ENCODE measurements at places on chromosomes 3 and 15. TPM values are rescaled to one million over a fixed set of nuclear protein-coding genes. Genes with fewer than 3 reads are reported as not detected.

Gene HMG20A
- polyA plus RNA-seq: 13.9 TPM

Gene TMEM158
- polyA plus RNA-seq: 0.37 TPM

Gene KLHL40
- 0.51 TPM for polyA plus RNA-seq

Gene SLC24A5
- polyA plus RNA-seq: not detected

Gene IMPG2
- 0.04 TPM for polyA plus RNA-seq

Gene DNAJA4
- 226 TPM for polyA plus RNA-seq

Gene UCN2
- polyA plus RNA-seq: 0.06 TPM

Gene TGM5
- polyA plus RNA-seq: 0.10 TPM

Gene P4HTM
- 25.8 TPM for polyA plus RNA-seq

Gene NLGN1
- polyA plus RNA-seq: 0.88 TPM

Gene KCNH8
- 0.07 TPM for polyA plus RNA-seq

- DNase-seq: no peak
These were observed 46.0 kb upstream of the SMAD6 start for GRCh38 chr15:66655997-66656396.

GRCh38 chr15:71337197-71337845 is 222.1 kb downstream of the THSD4 start:
- DNase-seq: no peak

DNA sequence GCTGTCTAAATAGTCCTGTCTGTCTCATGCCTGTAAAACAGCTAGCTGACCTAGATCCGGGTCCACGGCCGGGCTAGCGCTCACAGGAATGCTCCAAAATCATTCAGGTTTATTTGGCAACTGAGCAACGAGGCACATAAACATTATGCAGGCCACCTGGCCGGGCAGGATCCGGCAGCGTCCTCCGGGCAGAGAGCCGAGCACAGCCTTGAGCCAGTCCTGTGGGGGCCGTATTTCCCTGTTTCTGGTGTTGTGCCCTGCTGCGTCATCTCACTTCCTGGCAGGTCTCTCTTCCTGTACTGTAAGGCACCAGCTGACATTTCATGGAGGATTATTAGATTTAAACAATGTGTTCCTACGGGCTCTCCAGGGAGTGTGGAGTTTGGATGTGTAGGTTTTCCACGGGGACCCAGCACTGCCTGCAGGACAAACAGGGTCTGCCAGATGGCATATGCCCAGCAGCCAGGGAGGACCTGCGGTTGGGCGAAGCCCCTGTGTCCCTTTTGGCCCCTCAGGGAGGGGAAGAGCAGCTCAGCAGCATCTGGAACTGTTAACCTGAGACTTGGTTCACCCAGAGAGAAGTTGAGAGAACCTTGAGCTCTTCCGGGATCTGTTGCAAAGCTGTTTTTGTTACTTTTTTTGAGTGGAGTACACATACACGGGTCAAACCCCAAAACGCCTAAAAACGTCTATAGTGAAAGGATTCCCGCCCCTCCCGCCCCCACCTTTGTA is 16.6 kb upstream of the LRRK1 start:
- peak; percentile 85 for DNase-seq

DNA sequence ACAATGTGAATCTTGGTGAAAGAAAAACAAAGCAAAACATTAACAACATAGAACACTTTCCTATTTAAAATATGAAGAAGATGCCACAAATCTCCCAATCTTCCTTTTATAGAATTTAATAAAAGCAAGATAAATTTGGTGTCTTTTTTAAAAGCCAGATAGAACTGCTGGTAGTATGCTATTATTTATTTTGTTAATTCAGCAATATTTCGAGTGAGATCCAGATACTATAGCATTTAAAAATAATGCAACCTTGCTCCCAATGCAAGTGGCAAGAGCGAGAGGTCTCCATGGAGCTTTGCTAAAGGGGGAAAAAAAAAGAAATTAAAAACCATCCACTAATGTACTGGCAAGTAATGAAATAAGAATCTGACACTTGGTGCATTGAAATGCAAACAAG is 121.8 kb downstream of the IL20RB start:
- DNase-seq: no peak

- no peak for DNase-seq
These were observed 24.5 kb downstream of the MAP2K1 start for GRCh38 chr15:66411190-66411589.

DNA sequence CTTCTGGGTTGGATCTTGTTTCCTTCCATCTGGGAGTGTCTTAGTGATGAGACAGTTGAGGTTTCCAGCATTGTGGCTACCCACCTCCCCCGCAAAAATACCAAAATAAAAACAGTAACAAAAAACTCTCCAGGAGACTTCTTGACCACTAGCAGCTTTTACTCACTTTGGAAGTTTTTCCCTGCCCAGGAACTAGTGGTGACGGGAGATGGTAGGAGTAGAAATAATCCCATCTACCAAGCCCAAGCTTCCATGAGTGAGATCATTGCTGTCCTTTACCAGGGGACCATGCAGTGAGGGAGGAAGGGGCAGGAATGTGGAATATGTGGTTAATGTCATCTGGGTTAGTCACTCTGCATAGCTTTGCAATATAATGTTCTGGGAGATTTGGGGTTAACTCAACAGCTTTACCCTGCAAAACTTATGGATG is 187.7 kb downstream of the ITPR1 start:
- no peak for DNase-seq

DNA sequence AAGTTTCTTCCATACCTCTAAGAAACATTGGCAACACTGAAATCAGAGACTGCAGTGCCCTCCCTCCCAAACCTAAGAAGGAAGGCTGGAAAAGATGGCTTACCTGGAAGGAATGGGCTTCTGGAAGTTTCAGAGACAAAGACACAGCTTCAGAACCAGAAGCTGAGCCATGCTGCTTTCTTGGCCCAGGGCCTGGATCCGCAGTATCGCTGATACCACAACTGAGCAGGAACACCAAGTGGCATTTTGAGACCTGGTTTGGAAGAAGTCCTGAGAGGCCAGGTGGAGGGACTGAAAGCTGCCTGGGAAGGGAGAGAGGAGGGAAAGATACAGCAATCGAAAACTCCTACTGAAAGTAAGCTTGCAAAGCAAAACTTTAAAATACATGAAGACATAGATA is 19.8 kb downstream of the GPR160 start:
- no peak for DNase-seq

DNA sequence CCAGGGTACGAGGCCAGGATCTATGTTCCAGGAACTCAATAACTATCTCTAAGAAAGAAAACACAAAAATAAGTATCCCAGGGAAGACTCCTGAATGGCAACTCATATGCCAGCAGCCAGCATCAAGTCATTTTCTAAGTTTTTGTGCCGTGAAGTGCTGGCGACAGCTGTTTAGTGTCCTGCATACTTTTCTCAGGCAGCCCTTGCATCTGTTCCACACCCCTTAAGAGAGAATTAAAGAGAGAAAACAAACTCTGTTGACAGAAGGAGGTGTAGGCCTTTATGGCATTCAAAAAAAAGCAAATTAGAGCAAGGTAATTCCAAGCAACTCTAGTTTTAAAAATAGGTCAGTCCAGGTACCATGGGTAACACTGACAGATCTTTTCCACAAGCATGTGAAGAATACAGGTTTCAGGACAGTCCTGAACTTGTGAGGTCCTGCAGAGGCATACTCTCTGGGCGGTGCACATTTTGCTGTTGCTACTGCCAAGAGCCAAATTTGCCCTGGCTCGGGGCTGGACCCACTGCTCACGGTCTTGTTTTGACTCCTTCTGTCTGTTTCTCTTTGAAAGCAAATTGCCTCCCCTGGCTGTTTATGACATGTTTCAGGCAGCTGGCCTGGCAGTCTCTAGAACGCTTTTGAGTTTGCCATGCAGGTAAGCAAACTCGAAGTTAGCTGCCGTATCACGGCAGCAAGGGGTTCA is 252.1 kb upstream of the ADAMTS9 start:
- DNase-seq: no peak

DNA sequence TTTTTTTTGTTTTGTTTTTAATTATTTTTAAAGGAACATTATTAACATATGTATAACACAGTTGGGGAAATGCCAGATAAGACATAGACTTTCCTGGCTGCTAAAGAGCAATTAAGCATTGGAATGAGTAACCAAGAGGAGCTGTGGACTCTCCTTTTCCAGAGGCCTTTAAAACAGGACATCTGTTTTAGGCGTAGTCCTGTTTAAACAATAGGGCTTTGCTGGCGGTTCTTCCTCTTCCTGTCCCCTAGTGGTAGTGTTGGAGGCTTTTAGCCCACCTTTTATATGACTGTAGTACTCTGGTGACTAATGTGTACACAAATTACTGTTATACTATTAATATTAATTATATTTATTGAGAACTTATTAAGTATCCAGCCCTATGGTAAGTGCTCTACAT is 81.9 kb downstream of the PPARG start:
- peak; percentile 44 for DNase-seq

DNA sequence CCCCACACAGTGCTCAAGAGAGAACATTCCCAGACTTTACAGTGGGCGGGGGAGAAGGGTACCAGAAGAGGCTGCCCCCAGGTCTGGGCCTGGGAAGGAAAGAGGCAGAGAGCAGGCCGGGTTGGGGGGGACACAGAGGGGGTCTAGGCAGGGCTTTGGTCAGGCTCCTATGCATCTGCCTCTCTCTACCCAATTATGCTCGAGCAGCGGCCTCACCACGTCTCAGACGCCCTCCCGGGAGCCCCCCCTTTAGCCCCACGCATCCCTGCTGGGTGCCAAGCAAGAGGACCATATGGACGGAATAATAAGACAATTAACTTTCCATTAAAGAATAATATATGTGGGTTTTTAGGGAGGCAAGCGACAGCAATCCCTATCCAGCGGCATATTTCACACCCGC is 32.8 kb downstream of the CACNA2D2 start:
- DNase-seq: no peak

GRCh38 chr15:43094416-43095030 is 11.3 kb downstream of the UBR1 start:
- no peak for DNase-seq

DNA sequence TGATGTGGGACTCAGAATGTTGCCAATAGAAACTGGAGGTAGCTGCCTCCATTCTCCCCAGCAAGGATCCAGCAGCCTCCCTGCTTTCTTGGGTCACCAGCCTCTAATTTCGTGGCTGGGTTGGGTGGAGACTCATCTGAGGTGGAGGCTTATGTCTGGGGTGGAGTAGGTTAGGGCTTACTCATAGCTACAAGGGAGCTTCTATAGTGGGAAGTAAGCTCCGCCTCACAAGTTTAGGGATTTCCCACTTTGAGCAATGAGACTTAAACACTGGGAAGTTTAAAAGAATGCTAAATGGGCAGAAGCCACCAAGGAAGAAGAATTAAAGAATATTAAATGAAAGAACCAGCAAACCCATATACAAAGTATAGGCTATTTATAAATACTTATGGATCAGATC is 63.8 kb downstream of the GJD2 start:
- no peak for DNase-seq

DNA sequence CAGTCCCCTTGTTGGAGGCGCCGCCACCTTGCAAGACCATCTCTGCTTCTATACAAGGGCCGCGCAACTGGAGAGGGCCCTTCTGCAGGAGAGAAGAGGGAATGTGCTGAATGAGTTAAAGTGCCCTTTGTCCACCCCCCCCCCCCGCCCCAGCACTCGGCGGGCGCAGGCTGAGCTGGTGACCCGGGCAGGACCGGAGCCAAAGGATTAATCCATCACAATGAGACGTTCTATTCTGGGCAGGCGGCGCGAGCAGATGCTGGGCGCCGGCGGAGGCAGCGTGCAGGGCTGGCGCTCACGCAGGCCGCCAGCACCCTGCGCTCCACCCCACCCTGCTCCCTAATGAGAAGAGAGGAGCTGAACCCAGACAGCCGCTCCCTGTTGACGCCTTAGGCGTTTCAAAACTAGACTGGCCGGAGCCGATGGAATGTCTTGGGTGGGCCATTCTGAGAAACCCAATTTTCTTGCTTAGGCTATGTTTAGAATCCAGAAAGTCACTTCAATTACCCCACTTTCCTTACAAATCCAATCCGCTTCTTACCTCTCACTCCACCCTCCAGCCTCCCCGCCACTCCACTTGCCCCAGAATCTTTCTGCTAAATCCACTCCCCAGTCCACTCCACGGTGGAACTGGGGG is 32.9 kb downstream of the GJD2 start:
- peak; percentile 70 for DNase-seq

DNA sequence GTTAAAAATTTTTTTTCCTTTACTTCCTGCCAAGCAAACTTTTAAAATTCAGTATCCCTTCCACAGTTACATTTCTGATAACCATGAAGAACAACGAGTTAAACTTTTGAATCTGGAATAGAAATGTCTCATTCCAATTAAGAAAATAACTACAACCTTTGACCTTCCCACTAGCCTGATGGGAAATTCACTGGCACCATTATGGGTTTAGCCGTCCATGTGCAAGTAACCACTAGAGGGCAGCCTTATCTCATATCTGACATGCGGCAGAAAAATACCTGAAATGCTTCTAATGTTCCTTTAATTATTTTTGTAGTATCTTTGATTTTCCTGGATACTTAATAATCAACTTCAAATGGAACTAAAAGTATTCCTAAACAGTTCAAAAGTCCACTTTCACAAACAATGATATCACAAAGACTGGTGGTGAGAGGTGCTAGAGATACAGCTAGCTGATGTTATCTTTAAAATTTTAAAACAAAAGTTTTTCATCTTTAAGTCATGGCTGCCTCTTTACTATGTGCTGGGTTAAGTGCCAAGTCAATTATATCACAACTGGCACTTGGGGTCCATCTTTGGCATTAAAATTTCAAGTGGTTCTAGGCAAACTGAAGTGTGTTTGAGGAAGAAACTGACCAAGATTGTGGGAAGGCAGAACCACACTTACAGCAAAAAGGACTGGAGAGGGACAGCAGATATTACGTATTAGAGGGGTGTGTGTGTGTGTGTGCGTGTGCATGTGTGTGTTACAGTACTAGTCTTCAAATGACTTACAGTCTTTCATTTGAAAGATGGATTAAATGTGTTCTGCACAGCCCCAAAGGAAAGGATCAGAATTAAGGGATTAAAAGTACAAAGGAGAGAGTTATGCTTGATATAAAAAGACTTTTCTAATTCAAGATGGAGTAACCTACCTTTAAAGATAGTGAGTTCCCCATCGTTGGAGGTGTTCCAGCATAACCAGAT is 107.1 kb upstream of the ICE2 start:
- peak; percentile 71 for DNase-seq

GRCh38 chr3:135556174-135556573 is 409.4 kb upstream of the PPP2R3A start:
- DNase-seq: no peak

DNA sequence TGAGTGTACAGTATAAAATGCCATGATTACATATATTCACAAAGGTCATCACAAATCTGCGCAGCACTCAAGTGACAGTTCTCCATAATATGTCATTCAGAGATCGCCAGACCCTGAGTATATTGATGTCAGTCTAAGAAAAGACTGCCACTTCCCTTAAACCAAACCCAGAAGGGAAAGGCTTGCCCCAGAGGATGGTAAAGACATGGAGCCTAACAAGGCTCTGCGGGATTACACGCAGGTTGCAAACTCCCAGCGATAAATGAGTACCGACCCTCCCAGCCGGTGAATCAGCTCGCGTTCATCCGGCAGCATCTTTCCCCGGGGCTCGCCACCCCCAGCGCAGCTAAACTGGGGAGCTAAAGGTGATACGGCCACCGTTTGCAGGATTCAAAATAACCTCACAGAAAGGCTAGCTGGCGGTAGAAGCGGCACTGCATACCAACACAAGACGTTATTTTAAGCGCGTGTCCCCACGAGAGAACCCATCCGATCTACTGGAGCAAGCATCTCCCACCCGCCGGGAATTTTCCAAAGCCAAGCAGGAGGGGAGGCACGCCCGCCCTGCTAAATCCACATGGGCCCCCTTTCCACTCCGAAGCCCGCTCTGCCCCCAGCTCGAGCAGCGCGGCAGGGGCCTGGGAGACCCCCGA is 643 bp downstream of the MYO5A start:
- peak; percentile 10 for DNase-seq
